CD4-positive, alpha-beta T cell treated with Interferon gamma for 1 hour (primary cell): ENCODE measurements at places on chromosomes 4 and X.

GRCh38 chrX:104310657-104311254 is 56.0 kb upstream of the ESX1 start:
- no peak for DNase-seq

GRCh38 chr4:89447543-89447942 is 139.9 kb upstream of the GPRIN3 start:
- no peak for DNase-seq

GRCh38 chr4:89158884-89159503 is 47.7 kb downstream of the TIGD2 start:
- DNase-seq = no peak

- DNase-seq = no peak
Observed at GRCh38 chrX:859329-859728, 228.7 kb downstream of the SHOX start.

GRCh38 chr4:138522366-138522765 is 280.2 kb upstream of the SLC7A11 start:
- DNase-seq = no peak

- DNase-seq = peak; percentile 60
Observed at GRCh38 chr4:4488405-4489404, 53.1 kb downstream of the STX18 start.

- peak; percentile 64 for DNase-seq
Observed at GRCh38 chr4:82798168-82799005, at the start of gene SCD5. SCD5 (minus strand) TSS chr4:82798796; CDS start chr4:82798537, 259 bp downstream.

- no peak for DNase-seq
Observed at GRCh38 chrX:115650916-115651315, 89.9 kb downstream of the PLS3 start.

- no peak for DNase-seq
Observed at GRCh38 chr4:143390764-143391163, 54.1 kb downstream of the GAB1 start.

DNA sequence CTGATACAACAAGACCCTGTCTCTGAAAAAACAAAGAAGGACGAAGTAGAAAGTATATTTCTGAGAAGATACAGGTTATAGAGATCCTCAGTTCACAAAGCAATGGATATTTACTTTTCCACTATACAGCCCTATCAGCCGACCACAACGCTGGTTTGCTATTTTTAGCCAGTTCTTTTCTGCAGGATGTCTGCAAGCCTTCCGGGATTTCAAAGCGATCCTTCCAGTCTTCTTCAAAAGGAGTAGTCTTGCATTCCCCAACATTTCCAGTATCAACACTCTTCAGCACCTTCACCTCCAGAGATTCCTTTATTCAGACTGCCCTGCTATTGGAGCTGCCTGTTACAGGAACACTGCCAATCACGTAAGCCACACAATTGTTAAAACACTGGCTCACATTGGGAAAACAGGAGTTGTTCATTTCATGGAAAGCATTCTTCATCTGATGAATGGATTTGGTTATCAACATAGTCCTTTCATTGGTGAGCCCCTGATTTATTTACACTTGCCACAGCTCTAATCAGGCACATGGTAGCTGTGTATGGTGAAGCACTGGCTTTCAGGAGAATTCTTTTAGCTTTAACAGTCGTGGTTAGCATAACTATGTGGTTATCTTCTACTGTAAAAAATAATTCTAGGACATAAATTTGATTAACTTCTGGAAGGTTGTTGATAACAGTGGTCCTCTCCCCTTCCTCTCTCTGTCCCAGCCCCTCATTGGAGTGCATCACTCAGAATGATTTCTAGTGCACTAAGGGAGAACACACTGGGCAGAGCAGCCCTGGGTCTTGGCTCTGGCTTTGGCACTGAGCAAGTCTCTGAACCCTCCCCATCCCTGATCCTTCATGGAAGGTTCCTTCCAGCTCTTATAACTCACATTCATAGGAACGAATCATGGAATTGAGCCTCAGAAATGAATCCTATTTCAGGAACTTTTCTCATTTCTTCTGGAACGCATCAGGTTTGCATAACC is 109.9 kb upstream of the SORBS2 start:
- no peak for DNase-seq
